ENCODE measurements at places on chromosomes 12 and 14. TPM values are rescaled to one million over a fixed set of nuclear protein-coding genes. Genes with fewer than 3 reads are reported as not detected.

Gene P2RX2
- total RNA-seq, result not detected

Gene GPRC5A
- not detected for total RNA-seq

Gene RFLNA
- not detected for total RNA-seq

Gene TMEM121
- total RNA-seq, result not detected

Gene FNTB
- total RNA-seq, result 16.0 TPM

Gene TOMM20L
- not detected for total RNA-seq

Gene FAR2
- not detected for total RNA-seq

Gene SLC22A17
- total RNA-seq, result not detected

Gene HCAR3
- not detected for total RNA-seq

Gene POTEM
- total RNA-seq, result not detected

Gene AHNAK2
- total RNA-seq, result under 0.01 TPM

Gene OR6J1
- total RNA-seq, result not detected

Gene BEGAIN
- total RNA-seq, result not detected

GRCh38 chr12:56932146-56932545 is 2.1 kb downstream of the SDR9C7 start:
- no peak for DNase-seq

- no peak for DNase-seq
Measured at GRCh38 chr12:13390918-13391317, 194.4 kb downstream of the EMP1 start.

- no peak for DNase-seq
Measured at GRCh38 chr12:44846826-44847225, 29.3 kb downstream of the NELL2 start.

DNA sequence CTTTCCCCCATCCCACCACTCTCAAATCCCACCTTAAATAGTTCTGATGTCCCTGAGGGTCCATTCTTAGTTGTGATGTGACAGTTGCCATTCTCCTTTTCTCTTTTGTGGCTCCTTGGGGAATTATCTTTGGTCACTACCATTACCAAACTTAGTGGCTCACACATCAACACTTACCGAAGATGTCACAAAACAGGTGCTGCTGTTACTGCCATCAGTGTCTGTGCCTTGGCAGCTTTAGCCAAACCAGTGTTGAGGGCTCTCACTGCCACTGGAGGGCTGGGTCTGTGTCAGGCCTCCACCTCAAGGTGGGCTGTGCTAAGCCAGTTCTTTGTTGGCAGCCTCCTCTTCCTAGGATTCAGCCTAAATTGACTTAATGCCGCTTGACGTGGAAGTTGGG is 144.0 kb downstream of the MYRFL start:
- no peak for DNase-seq

GRCh38 chr12:116476227-116476822 is 82.9 kb upstream of the MAP1LC3B2 start:
- no peak for DNase-seq

- DNase-seq, result no peak
Measured at GRCh38 chr12:34391771-34392581, 369.7 kb downstream of the ALG10 start.

- DNase-seq, result no peak
Measured at GRCh38 chr14:73619524-73619923, 7.2 kb downstream of the ACOT6 start.

DNA sequence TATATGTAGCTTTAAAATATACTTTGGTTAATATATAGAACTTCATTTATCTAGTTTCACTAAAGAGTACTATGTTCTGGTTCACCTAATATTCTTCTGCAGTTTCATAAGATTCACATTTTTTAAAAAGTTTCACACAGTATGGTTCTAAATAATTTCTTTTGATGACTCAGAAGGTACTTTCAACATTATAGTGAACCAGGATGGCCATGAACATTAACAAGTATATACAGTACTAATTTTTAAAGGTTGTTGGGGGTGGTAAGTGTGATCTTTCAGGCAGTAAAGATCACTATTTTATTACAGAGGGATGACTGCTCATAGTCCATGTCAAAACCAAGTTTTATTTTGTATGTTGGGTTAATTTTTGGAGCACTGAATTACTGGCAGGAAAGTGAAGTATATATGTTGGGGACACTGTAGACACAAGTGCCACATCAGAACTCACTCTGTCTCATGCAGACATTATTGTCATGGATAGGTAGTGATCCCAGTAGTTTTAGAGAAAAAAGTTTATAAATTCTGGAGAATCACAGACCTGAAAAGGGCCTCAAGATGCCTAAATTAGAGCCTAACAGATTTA is 60.0 kb downstream of the DCAF5 start:
- no peak for DNase-seq

GRCh38 chr14:96357216-96357615 is 5.9 kb downstream of the ATG2B start:
- no peak for DNase-seq

GRCh38 chr14:79044894-79045624 is 874.9 kb downstream of the NRXN3 start:
- DNase-seq, result no peak

- no peak for DNase-seq
Measured at GRCh38 chr14:36256126-36256801, 64.2 kb downstream of the MBIP start.

DNA sequence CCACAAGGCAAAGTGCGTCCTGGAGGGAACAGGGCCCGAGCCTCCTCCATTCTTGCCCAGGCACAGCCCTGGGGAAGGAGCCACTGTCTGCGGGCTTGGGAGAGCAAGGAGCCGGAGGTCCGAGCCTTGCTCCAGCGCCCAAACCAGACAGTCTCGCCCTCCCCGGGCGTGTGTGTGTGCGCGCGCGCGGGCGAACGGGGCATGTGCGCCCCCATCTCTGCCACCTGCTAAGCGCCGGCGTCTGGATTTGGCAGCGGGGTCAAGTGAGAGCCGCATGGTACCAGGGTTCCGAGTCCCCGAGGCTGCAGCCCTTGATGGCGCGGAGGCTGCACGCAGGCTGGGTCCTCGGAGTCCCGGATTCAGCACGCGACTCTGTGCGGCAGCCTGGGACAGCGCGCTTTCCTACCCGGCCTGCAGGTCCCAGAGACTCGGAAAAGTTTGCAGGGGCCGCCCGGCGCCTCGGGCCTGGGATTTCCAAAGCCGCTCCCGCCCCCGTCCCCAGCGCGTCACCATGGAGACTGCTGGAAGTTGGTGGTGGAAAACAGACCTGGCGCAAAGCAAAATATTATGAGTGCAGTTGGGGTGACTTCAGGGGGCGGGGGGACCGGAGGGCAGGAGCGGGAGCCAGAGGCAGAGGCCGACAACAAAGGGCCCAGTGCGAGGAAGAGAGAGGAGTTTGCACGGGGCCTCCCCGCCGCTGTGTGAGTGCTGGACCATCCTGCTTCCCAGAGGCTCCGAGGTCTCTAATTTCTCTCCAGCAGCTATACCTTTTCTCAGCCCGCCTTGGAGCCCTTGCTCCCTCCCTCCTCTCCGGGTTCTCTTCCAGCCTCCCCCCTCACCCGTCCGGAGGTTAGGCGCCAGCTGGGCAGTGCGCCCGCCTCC is 4.2 kb downstream of the RFX4 start:
- no peak for DNase-seq

DNA sequence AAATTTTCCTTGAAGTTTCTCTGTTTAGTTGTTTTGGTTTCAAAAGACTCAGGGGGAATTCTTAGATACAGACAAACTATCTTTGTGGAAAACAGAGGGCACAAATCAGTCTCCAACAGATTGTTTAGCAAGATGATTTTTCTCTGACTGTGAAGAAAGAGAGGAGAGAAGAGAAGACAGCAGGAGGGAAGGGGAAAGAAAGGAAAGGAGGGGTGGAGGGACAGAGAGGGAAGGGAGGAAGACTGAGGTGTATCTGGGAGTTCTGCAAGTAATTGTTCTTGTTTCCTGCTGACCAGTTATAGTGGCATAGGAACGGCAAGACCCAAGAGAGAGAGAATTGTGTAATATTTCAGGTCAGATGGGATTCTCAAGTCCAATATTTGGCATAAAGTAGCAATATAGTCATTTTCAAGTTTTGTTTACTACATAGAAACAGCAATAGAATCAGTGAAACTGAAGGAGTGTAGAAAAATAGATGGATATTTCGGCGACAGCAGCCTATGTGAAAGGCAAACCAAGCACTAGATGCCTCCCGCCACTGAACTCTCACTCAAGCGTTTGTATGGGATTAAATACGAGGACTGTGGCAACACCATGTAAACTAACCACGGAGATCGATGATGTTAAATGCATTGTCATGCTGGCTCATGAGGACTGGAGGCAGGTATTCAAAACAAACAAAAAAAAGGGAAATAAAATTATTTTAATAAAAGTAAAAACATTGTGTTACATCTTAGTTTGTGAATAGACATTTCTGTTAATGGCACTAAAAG is 342.5 kb downstream of the SLC16A7 start:
- no peak for DNase-seq

- no peak for DNase-seq
Measured at GRCh38 chr12:52270541-52271070, 3.8 kb upstream of the KRT86 start.

- no peak for DNase-seq
Measured at GRCh38 chr14:75549169-75549568, 26.9 kb downstream of the BATF start.

- DNase-seq, result no peak
Measured at GRCh38 chr12:107057071-107057834, 36.1 kb downstream of the CRY1 start.

DNA sequence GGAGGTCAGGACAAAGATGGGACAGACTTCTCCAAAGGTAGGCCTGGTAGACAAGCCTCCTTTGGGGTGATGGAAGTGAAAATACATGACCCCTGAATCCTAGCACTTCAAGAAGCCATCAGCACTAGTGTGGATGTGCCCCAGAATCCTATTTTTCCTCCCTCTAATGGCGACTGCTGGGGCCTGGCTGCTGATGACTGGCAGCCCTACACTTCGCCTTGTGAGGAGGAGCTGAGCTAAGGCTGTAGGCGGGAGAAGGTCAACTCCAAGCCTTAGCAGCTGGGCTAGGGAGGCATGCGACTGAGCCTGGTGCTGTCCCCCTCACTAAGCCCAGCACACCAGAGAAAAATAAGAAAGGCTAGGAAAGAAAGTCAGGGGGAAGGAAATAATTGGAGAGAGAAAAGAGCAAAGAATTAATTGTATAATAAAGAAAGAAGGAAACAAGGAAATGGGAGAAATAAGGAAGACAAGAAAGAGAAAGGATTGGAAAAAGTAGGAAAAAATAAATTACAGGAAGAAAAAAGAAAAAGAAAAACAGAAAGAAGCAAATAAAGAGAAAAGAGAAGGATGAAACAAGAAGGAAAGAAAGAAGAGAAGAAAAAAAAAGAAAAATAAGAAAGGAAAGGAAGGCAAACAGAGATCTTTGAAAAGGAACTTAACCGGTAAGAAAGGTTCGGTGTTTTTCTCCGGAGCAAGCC is 4.7 kb upstream of the HOXC10 start:
- DNase-seq, result no peak

DNA sequence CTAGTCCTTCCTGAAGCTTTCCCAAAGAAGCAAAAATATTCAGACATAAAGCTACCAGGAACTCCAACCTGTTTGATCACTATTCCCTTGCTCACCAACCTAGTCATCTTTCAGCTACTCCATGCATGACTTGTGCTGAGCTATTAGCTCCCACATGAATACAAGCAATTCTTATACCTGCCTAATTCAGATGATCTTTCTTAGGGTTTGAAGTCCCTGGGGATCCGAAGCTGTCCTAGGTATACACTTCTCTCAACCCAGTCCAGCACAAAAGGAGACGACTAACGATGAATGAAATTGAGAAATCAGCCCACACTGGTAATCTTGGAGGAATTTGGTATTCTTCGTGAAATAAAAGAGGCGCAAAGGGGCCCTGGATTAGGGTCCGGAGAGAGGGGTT is 631 bp upstream of the PTGR2 start:
- DNase-seq, result peak; percentile 48

GRCh38 chr12:96195845-96196451 is 1.8 kb downstream of the ELK3 start:
- no peak for DNase-seq

DNA sequence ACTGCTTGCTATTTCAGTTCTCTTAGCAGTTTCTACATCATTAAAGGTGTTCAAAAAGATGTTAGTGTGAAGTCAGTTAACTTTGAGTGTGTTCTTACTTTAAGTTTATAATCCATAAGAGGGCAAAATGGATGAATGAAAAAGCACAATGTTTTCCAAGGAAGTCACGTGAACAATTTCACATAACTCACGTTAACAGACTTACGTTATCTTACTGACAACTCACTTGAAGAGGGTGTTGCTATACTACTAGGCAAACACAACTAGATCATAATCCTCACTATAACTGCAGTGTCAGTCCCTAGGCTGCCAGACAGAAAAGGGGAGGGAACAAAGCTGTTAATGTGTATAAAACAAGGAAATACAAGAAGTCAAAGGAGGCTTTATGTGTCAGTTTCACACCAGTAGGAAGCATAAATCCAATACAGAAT is 6.4 kb downstream of the SLC2A13 start:
- no peak for DNase-seq

- DNase-seq, result no peak
Measured at GRCh38 chr12:82695531-82695930, 8.8 kb downstream of the TMTC2 start.

- DNase-seq, result no peak
Measured at GRCh38 chr14:21191261-21191808, 35.5 kb upstream of the OR5AU1 start.

GRCh38 chr12:55728186-55728938 is 447 bp downstream of the CD63 start:
- peak; percentile 62 for DNase-seq

DNA sequence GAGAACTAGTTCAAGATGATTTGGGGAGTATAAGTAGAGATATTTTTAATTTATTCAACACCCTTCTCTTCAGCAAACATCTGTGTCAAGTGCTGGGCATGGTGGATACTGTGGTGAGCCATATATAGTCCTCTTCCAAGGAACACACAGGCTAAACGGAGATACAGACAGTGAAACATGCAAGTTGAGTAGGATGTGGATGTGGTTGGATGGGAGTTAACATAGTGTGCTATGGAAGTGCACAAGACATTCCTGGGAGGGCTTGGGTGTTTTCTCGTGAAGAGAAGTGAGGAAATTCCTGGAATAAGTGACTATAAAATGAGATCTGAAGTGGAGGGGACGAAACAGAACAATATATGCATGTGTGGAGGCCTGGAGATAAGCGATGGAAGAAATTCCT is 181.1 kb upstream of the NPAS3 start:
- no peak for DNase-seq

DNA sequence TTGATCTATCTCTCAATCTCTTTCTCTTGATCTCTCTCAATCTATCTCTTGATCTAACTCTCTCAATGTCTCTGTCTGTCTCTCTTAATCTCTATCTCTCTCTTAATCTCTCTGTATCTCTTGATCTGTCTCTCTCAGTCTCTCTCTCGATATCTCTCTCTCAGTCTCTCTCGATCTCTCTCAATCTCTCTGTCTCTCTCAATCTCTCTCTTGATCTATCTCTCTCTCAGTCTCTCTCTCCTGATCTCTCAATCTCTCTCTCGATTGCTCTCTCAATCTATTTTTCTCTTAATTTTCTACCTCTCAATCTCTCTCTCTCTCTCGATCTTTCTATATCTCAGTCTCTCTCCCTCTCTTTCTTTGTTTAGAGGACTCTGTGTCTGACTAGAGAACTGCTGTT is 126.7 kb downstream of the BCL11B start:
- no peak for DNase-seq

GRCh38 chr12:94750864-94751263 is 100.5 kb upstream of the TMCC3 start:
- no peak for DNase-seq

GRCh38 chr12:130076752-130077151 is 85.5 kb upstream of the FZD10 start:
- no peak for DNase-seq

GRCh38 chr14:100710826-100711462 is 15.7 kb upstream of the DLK1 start:
- DNase-seq, result no peak

GRCh38 chr14:64773577-64773976 is 69.4 kb downstream of the PLEKHG3 start:
- no peak for DNase-seq

Measured in Karpas-422 (cell line).